ENCODE measurements at places on chromosomes 4 and X.

GRCh38 chr4:154039435-154040343 lies 250.8 kb upstream of the SFRP2 start:
- DNase-seq, result no peak

DNA sequence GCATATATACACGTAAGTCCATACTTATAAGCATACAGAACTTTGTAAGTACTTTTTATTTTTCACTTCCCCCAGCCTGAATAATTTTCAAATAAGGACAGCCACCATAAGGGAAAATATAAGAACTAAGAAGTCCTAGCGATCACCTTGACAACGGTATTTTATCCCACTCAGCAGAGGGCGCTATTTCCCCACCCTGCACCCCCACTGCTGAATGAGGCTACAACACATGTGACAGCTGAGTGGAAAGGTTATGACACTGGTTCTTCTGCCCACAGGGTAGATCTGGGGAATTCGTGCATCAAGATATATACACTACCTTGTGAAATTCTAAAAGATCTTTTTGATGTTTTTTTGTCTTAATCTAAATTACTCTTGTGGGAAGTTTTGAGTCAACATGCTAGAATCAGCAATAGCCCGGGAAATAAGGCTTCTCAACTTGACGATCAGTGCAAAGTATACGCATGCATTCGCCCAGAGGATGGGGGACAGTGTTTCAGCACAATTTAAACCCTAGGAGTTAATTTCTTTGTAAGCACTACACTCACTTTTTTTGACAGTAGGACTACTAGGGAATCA lies 151.5 kb downstream of the CORIN start:
- peak; percentile 61 for DNase-seq

GRCh38 chr4:18049446-18049845 lies 27.9 kb upstream of the LCORL start:
- DNase-seq, result no peak

- no peak for DNase-seq
These were observed 133.0 kb downstream of the KLHL8 start for GRCh38 chr4:87087420-87087819.

- DNase-seq, result no peak
These were observed 106.3 kb downstream of the REPS2 start for GRCh38 chrX:17052793-17053192.

DNA sequence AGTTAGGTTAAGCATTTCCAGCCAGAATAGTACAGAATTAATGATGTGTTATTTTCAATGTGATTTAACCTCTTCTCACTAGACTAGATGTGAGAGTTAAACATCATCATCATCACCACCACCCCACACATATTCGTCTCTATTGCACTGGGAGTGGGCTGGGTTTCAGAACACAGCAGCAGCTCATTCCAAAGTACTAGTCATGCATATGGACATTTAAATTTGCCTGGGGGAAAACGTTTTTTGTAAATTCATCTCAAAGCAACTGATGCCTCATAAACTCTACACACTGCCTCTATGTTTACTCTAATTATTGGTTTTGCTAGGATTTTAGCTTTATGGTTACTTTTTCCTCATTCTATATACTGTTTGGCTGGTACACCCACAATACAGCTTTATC lies 509.1 kb downstream of the PPP4R3C start:
- DNase-seq, result no peak

DNA sequence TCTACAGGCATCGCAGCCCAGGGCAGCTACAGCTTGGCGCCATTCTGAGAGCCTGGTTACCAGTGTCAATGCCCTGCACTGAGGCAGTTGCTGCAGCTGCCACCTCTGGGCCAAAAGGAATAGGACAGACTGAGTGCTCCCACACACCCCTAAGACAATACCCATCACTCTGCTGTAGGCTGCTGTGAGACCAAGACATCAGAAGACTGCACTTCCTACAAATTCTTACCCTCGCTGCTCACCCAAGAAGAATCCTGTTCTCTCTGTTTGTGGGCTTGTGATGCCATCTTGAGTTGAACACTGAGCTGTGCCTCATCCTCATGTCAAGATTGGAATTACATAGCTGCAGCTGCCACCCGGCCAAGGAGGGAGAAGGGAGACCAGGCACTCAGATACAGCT lies 1847.0 kb upstream of the PCDH10 start:
- no peak for DNase-seq

DNA sequence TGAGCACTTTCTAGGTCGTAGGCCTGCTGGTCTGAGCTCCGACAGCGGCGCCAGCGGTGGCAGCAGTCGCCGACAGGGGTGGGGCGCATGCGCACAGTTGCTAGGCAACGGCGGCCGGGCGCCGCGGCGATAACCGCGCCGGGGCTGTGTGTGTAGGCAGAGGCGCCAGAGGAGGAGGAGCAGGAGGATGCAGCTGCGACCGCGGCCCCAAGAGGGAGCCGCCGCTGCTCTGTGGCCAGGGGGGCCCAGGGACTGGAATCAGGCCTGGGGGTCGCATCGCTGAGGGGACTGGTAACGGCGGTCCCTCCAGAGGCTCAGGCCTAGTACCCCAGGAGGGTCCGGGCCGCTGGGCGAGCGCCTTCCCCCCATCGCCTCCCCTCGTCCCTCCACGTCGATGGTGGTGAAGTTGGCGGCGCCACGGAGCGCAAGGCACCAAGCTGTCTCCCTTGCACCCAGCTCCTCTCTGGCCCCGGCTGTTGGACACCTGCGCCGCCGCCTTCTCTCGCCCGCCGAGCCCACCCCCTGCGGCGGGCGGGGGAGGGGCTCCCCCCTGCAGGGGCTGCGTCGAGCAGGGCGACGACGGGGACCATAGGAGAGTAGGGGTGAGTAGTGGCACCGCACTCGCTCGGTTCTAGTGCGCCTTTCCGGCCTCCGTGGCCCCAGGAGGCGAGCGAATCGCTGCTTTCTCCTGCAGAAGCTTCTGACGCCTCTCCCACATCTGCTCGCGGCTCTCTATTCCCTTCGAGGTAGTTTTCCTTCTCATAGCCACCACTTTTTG lies 58.6 kb upstream of the ZC4H2 start:
- peak; percentile 71 for DNase-seq

All from activated CD4-positive, alpha-beta T cell treated with anti-CD3 and anti-CD28 coated beads for 4 hours (primary cell).